ENCODE measurements at places on chromosomes 4 and X.

GRCh38 chr4:72473434-72473900 is 95.6 kb downstream of the ADAMTS3 start:
- DNase-seq: no peak

GRCh38 chrX:13761606-13762414 is 27.3 kb downstream of the OFD1 start:
- no peak for DNase-seq

GRCh38 chrX:31227250-31227649 is 155.4 kb upstream of the FTHL17 start:
- no peak for DNase-seq

- no peak for DNase-seq
Measured at GRCh38 chr4:179543771-179544170, 2101.5 kb upstream of the AGA start.

- DNase-seq: no peak
Measured at GRCh38 chrX:123860983-123861382, 1.1 kb downstream of the XIAP start.

DNA sequence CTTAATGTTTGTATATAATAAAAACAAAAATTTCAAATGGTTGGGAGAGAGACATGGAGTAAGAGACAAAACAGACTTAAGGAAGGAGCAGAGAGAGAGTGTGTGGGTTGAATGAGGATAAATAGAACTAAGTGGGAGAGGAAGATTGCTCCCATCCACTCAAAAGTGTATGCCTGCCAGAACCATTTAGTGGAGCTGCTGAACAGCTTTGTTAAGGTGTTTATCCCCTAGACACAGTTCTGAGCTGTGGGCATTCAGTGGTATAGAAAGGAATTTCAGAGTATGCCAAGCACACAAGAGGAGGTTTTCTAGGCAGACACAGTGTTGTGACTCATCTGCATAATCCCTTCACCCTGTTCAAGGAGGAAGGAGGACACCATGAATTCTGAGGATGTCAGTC is 508.6 kb upstream of the EPHA5 start:
- DNase-seq: no peak

DNA sequence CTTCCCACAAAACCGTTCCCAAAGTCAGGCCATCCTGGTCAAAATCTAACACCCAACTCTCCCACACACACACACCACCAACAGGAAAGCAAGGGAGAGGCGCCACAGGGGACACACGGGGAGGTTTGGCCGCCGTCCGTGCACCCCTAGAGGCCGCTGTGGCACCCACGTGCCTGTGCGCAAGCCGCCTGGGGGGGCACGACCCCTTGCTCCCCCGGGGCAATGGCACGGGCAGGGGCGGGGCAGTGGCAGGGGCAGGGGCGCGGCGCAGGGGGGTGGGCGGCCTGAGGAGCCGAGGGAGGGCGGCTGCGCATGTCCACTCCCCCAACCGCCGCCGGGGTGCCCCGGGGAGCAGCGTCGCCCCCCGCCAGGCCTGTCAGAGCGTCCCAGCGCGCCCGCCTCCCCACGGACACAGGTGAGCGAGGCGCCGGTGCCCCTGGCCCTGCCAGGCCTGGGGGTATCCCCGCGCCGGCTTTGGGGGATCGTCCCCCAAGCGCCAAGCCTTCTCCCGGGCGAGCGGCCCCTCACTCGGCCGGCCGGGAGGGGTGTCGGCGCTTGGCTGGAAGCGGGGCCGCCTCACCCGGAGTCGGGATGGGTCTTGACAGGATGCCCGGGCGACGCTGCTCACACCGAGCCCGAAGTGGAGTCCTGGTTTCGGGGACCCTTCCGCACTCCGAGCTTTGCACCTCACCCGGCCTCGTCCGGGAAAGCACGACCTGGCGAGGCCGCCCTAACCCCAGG is at the start of gene ERAS:
ERAS (plus strand) TSS at position 379 of the 741 bp plus-strand sequence. CDS start 2,611 bp downstream, outside the sequence.
- no peak for DNase-seq

DNA sequence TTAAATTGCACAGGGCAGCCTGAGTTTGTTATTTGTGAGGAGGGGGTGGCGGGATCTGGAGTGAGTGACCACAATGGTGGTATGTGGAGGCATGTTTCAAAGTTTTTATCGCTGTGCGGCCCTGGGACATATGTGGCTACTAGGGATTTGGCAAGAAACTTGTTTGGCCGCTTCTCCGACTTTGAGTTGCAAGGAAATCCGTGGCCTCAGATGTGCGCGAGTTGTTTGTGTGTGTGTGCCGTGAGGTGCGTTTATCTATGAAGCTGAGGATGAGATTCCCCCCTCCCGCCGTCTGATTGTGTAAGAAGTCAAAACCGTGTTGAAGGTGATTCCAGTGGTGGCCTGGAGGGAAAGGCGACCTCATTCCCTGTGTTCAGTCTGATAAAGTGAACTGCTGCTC is 1.4 kb downstream of the JADE3 start:
- no peak for DNase-seq

- DNase-seq: no peak
Measured at GRCh38 chrX:9670136-9670814, 95.4 kb downstream of the GPR143 start.

DNA sequence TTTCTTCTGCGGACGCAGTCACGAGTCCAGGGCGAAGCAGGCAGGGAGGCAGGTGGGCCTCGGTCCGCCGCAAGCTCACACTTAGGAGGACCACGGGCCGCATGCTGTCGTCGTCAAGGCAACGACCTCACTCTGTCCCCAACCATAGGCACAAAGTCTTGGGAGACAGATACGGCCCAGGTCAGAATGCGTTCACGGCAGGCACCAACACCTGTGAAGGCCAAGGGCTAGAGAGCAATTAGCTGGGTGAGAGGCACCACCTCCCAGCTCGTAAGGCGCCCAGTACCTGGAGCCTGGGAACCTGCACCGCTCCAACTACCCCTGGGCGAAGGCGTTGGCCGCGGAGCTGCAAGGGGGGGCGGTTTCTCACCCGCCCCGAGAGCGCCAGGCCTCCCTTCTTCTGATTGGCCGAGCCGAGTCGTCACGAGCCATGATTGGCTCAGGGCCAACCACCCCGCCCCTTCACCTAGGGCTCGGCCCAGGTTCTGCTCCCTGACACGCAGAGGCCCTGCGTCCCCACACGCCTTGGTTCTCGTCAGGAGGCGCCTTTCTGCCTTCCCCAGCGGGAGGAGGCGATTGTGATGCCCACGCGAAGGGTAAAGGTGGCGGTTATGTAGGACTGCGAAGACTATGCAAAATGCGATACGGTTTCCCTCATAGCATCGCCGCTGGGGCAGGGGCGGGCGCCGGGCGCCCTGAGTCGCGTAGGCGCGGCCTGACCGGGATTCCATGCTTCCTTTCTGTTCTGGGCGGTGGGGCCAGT is at the start of gene CDKL2:
CDKL2 (minus strand) TSS at position 355 of the 763 bp plus-strand sequence. CDS start 4,540 bp downstream, outside the sequence.
- DNase-seq: peak; percentile 87

GRCh38 chr4:183443655-183444213 is 702 bp upstream of the CDKN2AIP start:
- DNase-seq: peak; percentile 35

DNA sequence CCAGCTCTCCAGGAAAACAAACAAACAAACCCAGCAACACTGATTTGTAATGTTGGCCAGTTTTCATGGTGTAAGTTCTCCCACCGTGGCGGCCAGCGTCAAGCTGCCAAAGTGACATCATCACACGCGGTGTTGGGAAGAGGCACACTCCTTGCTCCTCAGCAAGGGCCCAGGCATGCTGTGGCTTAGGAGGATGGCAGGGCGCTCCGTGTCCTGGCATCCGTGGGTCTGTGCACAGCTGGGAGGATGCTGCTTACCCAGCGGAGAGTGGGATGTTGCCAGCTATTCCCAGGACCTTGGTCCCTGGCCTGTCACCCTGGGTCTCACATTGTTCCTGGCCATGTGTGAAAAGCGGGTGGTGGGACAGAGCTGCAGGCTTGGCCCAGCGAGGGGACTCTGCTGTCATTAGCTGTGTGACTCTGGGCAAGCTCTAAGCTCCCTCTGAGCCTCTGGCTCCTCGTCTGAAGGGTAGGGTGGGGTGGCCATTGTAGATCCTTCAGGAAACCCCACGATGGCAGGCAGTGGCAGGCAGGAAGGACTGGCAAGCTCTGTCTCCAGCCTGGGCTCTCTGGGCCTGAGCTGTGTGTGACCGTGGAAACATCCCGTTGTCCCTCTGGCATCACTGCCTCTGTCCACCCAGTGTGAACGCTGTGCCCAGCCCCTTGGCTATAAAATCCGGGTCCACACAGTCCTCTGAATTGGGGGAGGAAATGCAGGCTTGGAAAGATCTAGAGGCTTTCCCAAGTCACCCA is 10.8 kb downstream of the PSAPL1 start:
- DNase-seq: no peak

- DNase-seq: no peak
Measured at GRCh38 chr4:41106081-41106480, 108.3 kb downstream of the APBB2 start.

- DNase-seq: no peak
Measured at GRCh38 chr4:45971108-45971507, 152.7 kb downstream of the GABRG1 start.

- DNase-seq: no peak
Measured at GRCh38 chrX:7889135-7889534, 38.1 kb downstream of the PNPLA4 start.

DNA sequence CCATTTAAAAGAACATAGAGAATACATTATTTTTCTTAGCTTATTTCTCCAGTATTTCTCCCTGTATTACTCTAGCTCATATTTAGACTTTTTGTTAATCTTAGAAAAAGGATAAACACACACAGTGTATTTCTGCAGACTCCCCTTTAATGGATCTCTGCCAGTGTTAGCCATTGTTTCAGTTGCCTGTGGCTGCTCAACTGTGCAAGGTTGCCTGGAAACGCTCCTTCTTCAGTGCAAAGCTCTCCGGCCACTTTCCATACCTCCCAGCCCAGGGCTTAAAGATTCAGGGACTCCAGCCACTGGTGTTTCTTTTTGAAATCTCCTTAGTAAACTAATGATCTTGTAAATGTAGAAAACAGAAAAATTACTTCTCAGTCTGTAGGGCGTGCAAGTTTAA is 104.9 kb downstream of the SLIT2 start:
- DNase-seq: no peak

- DNase-seq: no peak
Measured at GRCh38 chr4:7324651-7325121, 110.0 kb downstream of the PSAPL1 start.

GRCh38 chrX:45745479-45745878 is 544.8 kb upstream of the DIPK2B start:
- no peak for DNase-seq

DNA sequence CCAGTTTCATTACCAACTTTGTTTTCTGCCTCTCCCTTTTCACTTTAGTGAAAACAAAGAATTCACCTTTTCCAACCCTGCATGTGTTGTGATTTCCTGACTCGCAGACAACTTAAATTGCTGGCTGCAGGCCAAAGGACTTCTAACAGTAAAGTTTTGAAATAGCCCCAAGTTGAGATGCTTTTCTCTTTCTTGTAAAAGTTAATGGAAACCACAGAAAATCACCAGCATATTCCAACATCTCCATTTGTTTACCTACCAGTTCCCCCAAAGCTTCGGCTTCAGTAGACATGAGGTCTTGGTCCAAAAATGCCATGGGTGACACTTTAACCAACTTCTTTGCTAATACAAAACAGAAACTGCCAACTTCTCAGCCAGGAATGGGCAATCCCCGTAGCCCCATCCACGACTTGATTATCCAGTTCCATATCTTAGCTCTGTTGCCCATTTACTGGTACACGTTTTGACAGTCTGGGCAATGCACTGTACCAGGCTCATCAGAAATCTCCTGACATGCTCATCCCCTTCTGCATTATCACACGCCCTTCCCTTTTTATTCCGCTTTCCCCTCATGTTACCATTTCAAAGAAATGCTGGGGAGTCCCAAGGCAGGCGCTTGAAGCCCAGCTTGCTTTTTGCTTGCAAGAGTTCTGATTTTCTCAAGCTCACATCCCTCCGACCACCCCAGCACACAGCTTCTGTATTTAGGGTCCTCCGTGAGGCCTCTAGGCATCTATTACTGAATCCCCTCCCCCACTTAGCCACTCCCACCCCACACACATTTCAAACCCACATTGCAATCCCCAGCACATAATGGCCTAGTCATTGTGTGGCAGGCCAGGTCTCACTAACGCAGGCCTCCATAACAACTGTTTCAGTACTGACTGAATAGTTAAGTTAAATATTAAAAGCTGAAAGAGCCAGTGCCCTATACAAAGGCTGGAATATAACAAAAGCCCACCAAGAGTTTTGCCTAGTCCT is 137.9 kb upstream of the S100G start:
- DNase-seq: no peak

DNA sequence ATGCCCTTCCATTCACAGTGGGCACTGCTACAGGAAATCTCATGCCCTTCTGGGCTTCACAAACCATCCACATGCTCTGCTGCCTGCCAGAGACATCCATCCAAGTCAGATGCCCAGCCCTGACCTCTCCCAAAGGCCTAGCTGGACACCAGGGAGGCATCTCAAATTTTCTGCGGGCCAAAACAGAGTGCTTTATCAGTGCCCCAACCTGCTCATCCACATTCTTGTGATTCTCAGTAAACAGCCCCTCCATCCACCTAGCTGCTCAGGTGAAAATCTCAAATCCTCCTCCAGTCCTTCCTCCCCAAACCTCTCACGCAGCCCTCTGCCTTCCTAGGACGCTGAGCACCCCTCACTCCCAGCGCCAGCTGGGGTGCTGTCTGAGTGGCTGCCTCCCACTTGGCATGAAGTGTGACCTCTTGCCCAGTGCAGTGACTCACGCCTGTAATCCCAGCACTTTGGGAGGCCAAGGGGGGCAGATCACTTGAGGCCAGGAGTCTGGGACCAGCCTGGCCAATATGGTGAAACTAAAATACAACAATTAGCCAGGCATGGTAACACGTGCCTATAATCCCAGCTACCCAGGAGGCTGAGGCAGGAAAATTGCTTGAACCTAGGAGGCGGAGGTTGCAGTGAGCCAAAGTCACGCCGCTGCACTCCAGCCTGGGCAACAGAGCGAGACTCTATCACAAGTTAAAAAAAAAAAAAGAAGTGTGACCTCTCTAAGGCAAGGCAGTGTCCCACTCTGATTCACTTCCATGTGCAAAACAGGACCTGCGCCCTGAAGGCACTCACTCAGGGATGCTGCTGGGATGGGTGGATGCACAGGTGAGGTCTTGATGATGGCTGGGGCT is 1.7 kb upstream of the AFAP1 start:
- no peak for DNase-seq

- no peak for DNase-seq
Measured at GRCh38 chr4:169070071-169070894, 60.2 kb upstream of the CBR4 start.

- DNase-seq: no peak
Measured at GRCh38 chrX:55624403-55624802, 1.2 kb downstream of the FOXR2 start.

DNA sequence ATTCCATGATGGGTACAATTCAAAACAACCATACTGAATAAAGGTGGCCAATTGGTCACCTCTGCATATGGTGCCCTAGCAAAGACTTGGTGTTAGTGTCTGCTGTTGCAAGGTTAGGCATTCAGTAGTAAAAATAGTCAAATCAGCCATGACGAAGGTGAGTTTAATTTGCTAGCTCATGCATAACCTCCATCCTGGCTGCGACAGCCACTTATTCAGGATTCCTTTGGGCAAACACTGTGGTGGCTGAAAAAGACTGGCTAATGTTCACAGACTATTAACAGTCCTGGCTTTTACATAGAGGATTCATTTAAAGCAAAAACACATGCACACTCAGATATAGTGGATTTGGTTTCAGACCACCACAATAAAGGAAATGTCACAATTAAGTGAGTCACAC is 34.8 kb upstream of the MAP9 start:
- DNase-seq: no peak

GRCh38 chrX:1480082-1480785 is 27.5 kb upstream of the ASMTL start:
- DNase-seq: no peak

GRCh38 chr4:25926462-25926861 is 12.4 kb downstream of the SMIM20 start:
- no peak for DNase-seq

- no peak for DNase-seq
Measured at GRCh38 chr4:129823105-129823504, 727.2 kb downstream of the C4orf33 start.
